ENCODE measurements at places on chromosomes 2 and 18. TPM values are rescaled to one million over a fixed set of nuclear protein-coding genes. Genes with fewer than 3 reads are reported as not detected.

- no peak for DNase-seq
Observed at GRCh38 chr18:33666915-33667314, 88.9 kb downstream of the ASXL3 start.

The LRATD1 gene
- 18.5 TPM for total RNA-seq

GRCh38 chr2:48312126-48312525, 217.8 kb upstream of the STON1 start:
- no peak for DNase-seq

- no peak for DNase-seq
Observed at GRCh38 chr2:37000318-37000717, 34.0 kb upstream of the STRN start.

The TXNDC2 gene
- total RNA-seq = 0.29 TPM

All from H4 (cell line).